CD8-positive, alpha-beta T cell (primary cell): ENCODE measurements at places on chromosomes 12 and 14.

GRCh38 chr14:36604757-36605505 lies 22.5 kb upstream of the NKX2-8 start:
- DNase-seq: no peak

DNA sequence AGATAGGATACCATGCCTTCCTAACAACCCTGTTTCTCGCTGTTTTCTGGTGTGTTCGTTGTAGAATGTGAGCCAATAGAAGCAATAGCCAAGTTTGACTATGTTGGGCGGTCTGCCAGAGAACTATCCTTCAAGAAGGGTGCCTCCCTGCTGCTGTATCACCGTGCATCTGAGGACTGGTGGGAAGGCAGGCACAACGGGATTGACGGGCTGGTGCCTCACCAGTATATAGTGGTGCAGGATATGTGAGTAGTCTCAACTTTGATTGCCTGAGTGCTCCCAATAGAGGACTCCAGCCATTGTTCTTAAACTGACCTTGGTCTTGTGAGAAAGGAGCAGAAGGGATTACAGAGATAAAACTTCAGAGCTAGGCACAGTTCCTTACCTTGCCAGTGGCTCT lies 96.2 kb downstream of the KICS2 start:
- no peak for DNase-seq

GRCh38 chr14:105348169-105348944 lies 33.8 kb downstream of the PACS2 start:
- no peak for DNase-seq

- no peak for DNase-seq
Observed at GRCh38 chr12:76697849-76698248, 66.1 kb upstream of the ZDHHC17 start.

DNA sequence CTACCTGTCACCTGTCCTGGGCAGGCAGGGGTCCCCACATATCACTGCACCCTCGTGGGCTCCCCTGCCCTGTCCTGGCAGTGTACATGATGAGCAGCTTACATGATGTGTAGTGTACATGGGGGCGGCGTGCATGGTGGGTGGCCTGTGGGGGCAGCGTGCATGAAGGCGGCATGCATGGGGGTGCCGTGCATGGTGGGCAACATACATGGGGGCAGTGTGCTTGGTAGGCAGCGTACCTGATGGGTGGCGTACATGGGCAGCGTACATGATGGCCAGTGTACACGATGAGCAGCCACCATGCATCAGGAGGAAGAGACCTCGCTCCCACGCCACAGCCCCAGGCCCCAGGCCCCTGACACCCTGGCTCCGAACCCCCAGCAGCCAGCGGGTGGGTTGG lies 266.3 kb downstream of the CACNA1C start:
- DNase-seq: no peak

- no peak for DNase-seq
Observed at GRCh38 chr14:50920482-50921230, 23.6 kb downstream of the PYGL start.

DNA sequence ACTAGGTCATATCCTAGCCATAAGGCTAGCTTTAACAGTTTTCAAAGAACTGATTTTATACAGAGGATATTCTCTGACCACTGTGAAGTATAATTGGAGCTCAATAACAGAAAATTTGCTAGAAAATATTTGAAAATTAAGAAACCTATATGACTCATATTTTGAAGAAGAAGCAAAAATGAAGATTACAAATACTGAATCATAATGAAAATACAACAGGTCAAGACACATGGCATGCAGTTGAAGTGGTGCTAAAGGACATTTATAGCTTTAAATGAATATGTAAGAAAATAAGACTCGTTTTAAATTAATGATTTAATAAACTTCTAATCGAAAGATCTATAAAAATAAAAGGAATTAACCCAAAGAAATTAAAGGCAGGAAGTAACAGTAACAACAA lies 1234.6 kb downstream of the SLC16A7 start:
- no peak for DNase-seq

DNA sequence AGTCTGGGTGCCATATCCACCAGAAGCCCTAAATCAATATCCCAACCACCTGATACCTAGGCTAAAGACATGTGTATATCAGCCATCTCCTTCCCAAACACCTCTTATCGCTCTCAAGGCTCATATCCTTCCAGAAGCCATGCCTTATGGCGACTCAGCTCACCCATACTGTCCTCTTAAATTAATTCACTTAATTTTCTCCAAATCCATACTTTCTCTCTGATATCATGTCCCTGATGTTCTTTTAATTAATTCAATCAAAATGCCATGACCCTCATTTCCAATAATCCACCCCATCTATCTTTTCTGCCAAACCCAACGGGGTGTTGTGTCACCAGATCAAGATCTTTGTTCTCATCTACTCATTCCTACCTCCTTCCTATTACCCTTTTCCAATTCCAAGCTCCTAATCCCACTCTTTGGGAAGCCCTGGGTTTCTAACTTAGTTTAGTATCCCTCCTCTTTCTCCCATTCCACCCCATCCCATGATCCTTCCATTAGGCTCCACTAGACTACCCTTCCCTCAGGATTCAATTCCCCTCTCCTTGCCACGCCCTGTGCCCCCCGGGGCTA lies 723 bp downstream of the ATF7 start:
- DNase-seq: no peak

- DNase-seq: no peak
Observed at GRCh38 chr14:93716746-93717667, 71.3 kb downstream of the PRIMA1 start.

GRCh38 chr12:115755061-115755724 lies 522.3 kb downstream of the MED13L start:
- DNase-seq: no peak
